ENCODE measurements at places on chromosomes 3 and 15.

DNA sequence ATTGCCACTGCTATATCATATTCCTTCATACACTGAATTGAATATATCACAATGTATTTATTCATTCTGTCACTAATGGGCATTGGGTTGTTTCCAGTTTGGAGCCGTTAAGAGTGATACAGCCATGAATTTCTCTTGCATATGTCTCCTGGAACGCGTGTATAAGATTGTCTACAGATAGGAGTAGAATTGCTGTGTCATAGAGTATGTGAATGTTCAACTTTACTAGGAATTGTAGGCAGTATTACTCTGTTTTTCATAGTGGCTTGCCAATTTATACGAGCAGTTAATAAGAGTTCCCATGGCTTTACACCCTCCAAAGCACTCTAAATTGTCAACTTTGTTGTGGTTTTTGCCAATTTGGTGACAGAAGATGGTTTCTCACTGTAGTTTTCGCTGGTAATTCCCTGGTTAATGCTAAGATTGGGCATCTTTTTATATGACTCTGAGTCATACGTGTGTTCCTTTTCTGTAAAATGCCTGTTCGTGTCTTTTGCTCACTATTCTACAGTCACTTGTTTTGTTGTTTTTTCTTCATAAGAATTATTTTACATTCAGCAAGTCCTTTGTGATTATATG lies 136.1 kb upstream of the LIPC start:
- DNase-seq: no peak

DNA sequence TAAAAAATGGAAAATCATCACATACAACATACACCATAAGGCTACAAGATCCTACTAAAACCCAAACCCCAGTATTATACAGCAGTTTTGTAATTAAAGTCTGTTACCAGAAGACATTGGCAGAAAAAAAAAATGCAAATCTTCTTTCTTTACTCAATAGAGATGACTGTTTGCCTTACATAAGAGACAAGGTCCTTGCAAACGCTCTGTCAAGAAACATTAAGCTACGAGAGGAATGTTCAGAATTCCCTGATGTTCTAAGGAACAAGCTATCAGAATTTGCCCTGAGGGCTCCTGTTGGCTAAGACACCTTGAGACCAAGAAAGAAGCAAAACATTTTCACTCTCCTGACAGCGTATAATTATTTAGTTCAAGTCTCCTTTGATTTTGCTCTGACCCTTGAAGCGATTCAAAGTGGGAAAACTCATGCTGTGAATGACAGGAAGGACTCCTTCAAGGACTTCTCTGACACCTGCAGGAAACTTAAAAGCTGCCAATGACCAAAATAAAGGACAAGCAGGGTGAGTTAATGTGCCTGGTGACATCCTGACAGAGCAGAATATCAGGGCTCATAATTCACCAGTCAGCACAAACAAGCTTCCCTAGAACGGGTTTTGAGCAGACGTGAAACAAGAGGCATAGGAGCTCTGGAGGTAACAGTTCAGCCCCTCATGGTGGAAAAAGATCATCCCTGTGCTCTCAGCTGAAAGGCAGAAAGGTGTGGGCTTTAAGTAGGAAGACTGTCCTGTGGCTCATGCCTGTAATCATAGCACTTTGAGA lies 2.5 kb downstream of the SCAMP2 start:
- DNase-seq: no peak

DNA sequence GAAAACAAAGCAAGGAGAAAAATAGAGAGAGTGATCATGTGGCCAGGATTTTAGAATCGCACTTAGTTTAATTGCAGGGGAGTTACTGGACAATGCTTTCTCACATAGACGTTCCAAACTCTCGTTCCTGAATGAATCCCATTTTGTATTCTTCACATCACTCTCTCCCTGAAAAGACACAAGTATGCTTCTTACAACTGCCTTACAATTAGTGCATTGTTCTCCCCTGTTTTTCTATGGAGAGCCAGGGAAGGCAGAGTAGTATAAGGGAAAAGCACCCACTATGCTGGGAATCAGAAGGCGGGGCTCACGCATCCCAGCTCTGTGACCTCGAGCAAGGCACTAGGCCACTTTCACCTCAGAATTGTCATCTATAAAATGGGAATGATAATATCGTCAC lies 14.4 kb downstream of the TMOD2 start:
- DNase-seq: no peak

DNA sequence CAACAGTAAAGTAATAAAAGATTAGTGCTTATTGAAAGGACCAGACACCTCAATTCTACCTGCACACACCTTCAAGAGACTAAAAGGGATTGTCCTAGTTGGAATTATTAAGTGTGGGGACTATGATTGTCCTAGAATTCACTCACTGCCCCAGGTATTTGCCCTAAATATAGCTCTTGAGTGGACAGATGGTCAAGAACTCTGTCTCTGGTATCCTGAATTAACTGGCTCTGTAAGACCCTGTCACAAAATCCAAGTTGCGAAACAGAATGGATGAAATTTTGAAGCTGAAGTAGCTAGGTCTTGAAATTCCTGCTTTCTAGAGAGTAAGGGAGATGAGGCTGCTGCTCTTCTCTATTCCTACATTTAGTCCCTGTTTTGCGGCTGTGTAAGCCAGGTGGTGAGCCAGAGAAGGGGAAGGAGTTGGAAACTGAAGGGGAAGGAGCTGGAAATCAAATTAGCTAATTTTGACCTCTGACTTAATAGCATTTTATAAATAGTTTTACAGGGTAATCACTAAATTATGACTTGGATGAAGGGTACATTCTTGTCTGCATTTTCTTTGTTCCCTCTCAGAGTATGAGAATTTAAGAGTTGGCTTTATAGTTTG lies 34.5 kb downstream of the KBTBD12 start:
- no peak for DNase-seq

- no peak for DNase-seq
Measured at GRCh38 chr3:150793641-150794040, 30.7 kb upstream of the SIAH2 start.

GRCh38 chr3:26752466-26752865 lies 129.9 kb downstream of the LRRC3B start:
- no peak for DNase-seq

DNA sequence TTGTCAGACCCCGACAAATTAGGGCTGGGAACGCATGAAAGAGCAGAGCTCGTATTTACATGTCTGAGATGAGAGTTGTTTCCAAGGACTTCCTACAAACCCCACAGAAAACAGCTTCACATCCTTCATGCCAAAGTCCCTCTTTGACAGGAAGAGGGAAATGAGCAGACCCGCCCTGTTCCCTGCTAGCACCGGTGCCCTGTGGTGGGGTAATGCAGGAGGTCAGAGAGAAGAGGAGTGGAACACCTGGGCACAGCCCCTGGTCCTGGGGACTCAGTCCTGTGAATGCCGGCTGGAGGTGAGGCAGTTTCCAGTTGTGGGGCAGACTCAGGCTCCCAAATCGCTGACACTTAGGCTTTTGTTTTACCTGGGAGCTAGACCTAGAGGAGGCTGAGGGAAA lies 4.0 kb downstream of the PLA2G4D start:
- no peak for DNase-seq

- no peak for DNase-seq
Measured at GRCh38 chr15:51390241-51390965, 48.9 kb downstream of the GLDN start.

DNA sequence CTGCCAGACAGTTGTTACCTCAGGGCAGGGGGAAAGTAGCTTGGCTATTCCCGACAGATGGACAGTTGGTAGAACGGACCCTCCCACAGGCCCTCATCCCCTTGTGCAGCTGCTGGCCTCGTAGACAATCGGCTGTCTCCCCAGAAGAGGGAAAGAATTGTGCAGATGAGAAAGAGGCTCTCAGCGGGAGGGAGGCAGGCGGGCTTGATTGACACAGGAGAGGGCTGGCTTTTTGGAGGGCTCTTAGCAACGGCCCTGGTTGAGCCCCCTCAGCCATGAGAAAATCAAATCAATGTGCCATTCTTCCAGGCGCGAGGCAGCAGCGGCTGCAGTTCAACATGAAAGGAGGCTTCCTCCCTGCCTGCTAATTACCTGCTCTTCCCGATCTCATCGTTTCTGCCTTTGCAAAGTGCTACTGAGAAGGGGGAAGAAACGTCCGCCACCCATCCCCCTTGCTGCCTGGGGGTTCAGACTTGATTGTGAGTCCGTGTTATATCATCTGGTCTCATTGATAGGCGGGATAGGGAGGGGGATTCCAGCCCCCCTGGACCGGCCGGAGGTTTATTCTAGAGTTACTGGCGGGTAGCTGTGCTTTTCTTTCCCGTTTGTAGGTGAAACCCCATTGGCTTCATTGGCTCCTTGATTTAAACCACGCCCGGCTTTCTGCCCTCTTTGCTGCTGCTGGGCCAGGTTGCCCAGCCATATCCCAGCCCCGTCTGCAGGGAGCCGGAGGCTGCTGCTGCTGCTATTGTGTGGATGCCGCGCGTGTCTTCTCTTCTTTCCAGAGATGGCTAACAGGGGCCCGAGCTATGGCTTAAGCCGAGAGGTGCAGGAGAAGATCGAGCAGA lies at the start of gene TAGLN3:
Gene TAGLN3 (plus strand): TSS at position 287 of the 848 bp plus-strand sequence. CDS start 501 bp downstream, at position 788.
- no peak for DNase-seq

GRCh38 chr3:25427155-25427554 lies 908 bp upstream of the RARB start:
- no peak for DNase-seq

DNA sequence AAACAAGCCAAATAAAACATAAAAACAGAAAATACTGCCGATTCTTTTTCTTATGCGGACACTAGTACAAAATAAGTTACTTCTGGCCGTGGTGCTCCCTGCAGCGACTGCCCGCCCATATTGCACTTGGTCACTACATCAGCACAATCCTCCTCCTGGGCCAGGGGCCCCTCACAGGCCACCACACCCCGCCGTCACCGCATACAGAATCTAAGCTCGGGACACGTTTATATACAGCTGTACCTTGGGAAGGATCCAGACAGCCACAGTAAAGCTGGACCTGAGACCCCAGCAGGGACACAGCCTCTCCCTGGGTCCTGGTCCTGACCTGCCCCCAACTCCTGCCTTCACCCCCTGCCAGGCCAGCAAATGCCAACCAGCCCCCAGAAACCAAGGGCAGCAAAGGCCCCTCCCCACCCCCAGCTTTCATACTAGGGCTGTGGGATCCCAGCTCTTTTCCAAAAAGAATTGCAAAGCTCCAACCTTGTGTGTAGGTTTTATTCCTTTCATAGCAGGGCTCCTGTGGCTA lies 12.9 kb upstream of the DNAJB8 start:
- DNase-seq: no peak

- DNase-seq: no peak
Measured at GRCh38 chr15:92880796-92881195, 19.3 kb upstream of the CHD2 start.

DNA sequence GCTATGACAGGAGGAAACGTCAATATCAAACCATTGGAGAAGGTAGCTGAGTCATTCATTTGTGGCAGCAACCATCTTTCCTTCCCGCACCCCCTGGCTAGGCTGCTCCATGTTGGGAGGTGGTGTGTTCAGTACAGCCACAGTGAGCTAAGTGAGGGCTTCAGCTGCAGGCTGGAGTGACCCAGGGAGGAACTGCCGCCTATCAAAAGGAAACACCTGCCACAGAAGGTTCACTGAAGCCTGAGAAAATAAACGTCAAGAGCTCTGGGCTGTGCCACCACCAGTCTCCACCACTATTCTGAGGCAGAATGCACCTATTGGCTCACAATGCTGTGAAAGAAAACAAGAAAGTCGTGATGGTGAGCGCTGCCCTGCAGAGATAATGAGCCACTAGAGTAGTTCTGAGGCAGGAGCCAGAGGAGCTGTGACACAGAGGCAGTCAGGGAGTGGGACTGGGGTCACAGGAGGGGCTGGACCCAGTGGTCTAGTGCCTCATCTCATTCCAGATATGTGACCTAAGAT lies 34.8 kb upstream of the CD47 start:
- no peak for DNase-seq

GRCh38 chr3:169510693-169511010 lies 152.9 kb downstream of the MECOM start:
- DNase-seq: no peak

- no peak for DNase-seq
Measured at GRCh38 chr3:10116138-10116460, 624 bp downstream of the BRK1 start.

- no peak for DNase-seq
Measured at GRCh38 chr3:187456250-187456649, 88.1 kb downstream of the RTP4 start.

DNA sequence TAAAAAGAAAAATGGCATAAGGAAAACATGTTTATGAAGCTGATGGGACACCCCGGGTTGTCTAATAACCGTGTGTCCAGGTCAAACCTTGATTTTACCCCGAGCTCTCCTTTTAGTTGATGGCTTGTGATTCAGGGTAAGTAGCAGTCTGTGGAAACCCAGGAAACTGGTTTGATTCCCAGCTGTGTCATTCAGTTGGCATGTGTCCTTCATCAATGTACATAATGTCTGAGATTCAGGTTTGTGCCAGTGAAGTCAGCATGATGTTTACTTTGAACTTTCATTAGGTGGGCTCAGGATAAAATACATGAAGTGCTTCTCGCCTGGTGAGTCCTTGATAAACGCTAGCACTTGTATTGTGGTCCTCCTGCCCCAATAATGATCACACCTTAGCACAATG lies 4.3 kb upstream of the COPG1 start:
- DNase-seq: no peak

GRCh38 chr15:90809536-90809935 lies 58.9 kb upstream of the FURIN start:
- DNase-seq: no peak

DNA sequence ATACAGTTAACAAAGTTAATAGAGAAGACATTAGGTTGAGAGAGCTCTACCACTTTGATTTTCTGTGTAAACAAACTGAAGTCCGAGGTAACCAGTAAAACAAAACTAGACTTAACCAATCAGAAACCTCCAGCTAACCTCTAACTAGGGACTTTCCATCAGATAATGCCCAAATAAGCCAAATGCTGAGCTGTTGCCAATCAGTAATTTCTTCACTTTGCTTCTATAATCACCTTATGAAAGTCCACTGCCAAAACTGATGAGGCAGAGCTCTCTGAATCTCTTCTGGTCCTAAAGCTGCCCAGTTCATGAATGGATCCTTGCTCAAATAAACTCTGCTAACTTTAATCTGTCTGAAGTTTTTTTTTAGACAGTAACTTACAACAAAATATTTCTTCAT lies 448.0 kb upstream of the NECTIN3 start:
- DNase-seq: no peak

DNA sequence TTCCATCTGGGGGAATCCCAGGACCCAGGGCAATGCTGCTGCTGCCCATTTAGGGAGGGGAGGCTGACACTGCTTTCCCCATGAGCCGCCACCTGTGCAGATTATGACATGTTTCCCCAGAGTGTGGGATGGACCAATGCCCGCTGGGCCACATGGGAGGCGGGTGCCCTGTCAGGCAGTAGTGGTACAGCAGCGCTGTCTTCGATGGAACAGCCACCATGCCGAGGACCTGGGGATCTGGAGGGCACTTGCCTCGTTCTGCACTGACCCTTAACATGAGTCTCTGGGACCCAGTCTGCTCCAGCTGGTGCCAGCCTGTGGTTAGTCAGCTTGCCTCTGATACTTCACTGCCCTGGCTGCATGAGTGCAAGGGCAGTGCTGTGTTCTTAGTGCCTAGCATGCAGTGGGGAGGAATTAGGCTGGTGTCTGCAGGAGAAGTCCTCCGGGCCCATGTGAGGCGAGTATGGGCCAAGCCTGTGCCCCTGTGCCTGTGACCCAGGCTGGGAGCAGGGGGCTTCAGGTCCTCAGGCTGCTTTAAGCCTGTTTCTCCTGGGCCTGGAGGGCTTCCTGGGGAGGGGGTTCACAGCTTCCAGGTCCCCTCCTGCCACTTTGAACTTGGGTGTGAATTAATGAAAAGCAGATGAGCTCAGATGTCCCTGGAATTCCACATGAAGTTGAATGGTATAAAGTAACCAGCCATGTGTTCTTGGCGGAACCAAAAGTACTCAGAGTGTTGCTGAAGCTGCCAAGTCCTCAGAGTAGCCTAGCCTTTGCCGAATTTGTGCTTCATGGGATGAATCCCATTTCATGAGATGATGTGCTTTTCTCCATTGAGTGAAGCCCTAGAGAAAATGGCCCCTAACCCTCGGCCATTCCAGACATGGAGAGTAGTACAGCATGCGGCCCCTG lies 22.9 kb downstream of the KLF13 start:
- no peak for DNase-seq
